ENCODE measurements at places on chromosomes 12 and 14.
A peak's percentile ranks its signal among the peaks of the same experiment; 100 is the strongest.

DNA sequence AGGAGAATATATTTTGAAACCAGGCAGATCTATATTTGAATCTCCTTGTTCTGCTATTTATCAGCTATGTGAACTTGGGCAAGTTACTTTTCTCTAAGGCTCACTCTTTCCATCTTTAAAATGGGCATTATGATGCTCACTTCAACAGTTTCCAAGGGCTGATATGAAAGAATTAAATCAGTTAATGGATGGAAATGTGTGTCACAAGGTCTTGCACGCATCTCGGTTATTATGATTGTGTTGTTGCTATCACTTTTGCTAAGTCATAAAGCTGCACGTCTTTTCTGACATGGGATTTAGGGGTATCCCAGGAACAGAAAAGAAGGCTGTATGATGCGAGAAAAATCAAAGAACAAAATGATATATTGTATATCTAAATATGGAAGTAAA is 721.5 kb upstream of the TBX3 start:
- no peak for DNase-seq

DNA sequence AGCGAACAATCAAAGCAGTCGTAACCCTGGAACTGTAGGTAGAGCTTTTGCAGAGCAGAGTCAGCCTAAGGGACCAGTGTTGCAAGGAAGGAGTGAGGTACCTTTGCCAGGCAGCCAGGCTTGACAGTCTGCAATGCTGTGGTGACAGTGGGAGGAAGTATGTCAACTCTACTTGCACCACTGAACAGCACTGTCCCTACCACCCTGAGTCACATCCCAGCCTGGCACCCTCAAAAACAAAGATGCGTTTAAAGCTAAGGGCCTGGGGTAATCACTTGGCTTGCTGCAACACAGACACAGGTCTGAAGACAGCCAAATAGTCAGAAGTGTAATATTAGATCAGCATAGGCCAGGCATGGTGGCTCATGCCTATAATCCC is 141.9 kb downstream of the DPF3 start:
- DNase-seq = no peak

DNA sequence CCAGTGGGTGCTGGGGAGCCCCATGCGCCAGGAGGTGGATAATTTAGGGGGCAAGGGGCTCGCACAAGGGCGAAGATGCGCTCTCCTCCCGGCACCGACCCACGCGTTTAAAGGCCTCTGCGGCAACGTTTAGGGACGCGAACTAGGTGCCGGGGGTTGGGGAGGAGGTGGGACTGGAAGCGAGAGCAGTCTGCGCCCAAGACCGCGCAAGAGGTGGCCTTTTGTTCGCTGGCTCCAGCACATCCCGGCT is 1.3 kb downstream of the SLC38A1 start:
- DNase-seq = peak; percentile 41

DNA sequence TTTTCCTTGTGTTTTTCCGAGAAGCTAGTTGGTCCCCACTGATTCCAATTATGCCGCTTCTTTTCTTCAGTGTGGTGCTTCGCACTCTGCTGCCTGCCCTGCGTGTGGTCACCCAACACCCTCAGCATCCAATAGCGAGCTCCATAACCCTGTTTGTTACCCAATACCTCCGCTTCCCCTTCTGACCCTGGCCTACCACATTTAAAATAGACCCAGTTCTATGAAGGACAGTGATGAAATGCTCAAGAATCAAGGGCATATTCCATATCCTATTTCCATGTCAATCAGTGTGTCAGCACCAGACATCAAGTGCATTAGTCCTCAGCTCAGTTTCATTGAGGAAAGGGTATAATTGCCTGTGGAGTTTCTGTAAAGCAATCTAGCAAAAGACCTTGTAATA is 9.5 kb downstream of the NDRG2 start:
- DNase-seq = no peak

- DNase-seq = no peak
Observed at GRCh38 chr12:109140560-109140959, 24.2 kb downstream of the ACACB start.

- DNase-seq = no peak
Observed at GRCh38 chr12:111150360-111150759, 218.5 kb downstream of the PHETA1 start.

DNA sequence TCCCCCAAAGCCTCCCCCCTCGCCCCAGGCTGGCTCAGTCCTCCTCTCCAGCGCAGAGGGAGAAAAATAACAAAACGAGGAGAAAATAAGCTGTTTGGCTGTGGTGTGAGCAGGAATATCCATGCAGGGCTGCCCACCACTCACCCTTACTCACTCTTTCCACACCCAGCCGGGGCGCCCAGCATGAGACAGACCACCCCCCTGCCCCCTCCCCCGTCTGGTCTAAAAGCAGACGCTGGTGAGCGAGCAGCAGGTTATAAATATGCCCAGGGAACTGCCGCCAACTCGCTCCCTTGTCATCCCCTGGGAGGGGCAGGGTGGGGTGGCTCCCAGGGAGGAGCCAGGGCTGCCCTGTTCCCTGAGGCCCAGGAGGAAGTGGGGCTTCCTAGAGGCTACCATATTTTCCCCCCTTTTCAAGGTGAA is 7.4 kb downstream of the WNT1 start:
- no peak for DNase-seq

GRCh38 chr14:99535448-99535847 is 54.2 kb downstream of the CCNK start:
- no peak for DNase-seq

GRCh38 chr12:46811185-46811584 is 14.6 kb downstream of the SLC38A4 start:
- DNase-seq = no peak

- DNase-seq = no peak
Observed at GRCh38 chr14:60646226-60646818, 3.0 kb downstream of the SIX1 start.

GRCh38 chr12:77751939-77752338 is 78.8 kb upstream of the NAV3 start:
- no peak for DNase-seq

- DNase-seq = no peak
Observed at GRCh38 chr14:22865424-22866405, 5.8 kb upstream of the LRP10 start.
